AG08395 (cell line): ENCODE measurements at places on chromosomes 12 and 14.

GRCh38 chr12:69068448-69068847 is 135.5 kb upstream of the CPM start:
- peak; percentile 17 for DNase-seq

GRCh38 chr14:33642691-33643244 is 308.1 kb downstream of the EGLN3 start:
- DNase-seq = peak; percentile 19

DNA sequence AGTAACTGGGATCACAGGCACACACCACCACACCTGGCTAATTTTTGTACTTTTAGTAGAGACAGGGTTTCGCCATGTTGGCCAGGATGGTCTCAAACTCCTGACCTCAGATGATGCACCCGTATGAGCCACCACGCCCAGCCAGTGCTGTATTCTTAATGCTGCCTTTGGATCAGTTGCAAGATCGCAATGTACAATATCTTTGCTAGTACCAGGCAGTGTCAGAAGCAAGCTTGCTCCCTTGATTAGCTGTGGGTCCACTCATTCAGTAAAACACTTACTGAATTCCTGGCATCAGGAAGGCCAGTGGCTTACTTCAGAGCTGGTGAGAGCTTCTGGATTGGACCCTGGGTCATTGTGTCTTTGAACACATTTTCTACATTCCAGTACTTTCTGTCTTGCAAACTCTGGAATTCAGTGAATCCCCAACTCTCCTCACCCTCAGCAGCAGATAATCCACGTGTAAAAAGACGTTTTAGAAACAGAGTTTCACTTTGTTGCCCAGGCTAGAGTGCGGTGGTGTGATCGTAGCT is 1183.7 kb downstream of the AACS start:
- DNase-seq = no peak

GRCh38 chr14:30656190-30656632 is 34.1 kb downstream of the SCFD1 start:
- DNase-seq = peak; percentile 41

- DNase-seq = no peak
These were observed 28.6 kb downstream of the ABCB9 start for GRCh38 chr12:122937622-122938091.

DNA sequence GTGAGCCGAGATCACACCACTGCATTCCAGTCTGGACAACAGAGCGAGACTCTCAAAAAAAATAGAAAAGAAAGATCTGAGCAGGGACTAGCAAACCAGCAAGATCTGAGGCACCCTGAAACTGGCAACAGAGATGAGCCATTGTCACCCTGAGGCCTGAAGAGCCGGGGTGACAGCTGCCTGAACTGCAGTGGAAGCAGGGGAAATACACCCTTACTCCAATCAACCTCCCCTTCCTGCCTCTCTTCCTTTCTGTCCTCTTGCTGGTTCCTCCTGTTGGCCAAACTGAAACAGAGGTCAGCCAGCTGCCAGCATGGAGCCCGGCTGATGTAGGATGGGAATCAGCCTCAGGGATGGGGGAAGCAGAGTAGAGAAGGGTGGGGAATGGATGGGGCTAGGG is 192.0 kb downstream of the CHST11 start:
- DNase-seq = no peak

DNA sequence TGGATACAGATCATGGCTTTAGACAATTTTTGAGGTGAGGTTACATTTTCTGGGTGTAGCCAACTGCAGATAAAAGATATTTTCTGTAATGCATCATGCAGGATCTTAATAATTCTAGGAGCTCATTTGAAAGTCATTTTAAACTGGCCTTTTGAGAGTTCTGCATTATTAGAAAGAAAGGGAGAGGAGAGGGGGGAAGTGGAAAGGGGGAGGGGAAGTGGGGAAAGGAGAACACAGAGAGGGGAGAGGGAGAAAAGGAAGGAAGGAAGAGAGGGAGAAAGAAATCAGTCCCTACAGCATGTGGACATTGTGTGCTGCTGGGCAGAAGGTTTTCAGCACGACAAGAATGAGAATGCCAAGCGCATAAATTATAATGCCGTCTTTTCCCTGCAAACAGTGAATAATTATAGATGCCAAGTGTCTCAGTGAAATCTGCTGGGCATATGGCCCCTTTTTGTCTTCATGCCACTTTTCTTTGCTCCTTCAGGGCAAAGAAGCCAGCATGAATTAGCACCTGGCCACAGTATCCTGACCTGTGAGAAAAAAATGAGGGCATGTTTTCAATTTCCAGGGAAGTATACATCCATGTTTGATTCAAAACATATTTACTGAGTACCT is 22.7 kb upstream of the PPP2R5C start:
- DNase-seq = no peak

DNA sequence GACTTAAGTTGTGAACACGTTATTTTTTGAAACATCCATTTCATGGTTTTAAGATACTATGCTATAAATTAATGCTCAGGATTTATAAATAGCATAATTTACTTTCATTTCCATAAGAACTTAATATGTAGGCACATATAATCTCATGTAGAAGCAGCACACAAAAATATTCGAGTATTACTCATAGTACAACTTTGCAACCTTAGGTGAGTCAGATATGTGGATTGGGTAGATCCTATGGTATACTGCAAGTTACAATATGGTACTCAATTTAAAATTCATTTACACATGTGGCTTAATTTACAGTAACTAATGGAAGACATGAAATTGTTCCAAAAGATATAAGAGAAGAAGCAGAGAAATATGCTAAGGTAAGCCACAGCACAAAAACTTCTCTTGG is 26.0 kb downstream of the PSMA3 start:
- DNase-seq = no peak

GRCh38 chr12:104713444-104713843 is 244.6 kb downstream of the SLC41A2 start:
- DNase-seq = no peak

- no peak for DNase-seq
These were observed 21.8 kb upstream of the SPPL3 start for GRCh38 chr12:120925740-120926563.

GRCh38 chr12:72178871-72179270 is 93.3 kb upstream of the TRHDE start:
- no peak for DNase-seq

DNA sequence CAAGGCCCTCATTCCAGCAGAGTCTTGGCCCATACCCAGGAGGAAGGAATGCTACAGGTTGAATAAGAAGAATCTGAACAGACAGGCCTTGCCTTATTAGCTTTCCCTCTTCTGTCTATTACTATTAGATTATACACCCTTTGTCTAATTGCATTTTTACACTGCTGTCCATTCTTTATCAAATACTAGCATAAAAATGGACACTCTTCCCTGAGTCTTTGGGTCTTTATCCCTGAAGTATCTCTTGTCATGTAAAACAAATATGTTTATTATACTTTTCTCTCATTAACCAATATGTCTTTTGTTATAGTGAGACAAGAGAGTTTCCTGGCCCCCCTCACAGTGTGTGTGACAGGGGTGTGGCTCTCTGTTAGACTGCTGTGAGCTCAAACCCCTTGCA is 897.4 kb upstream of the SEL1L start:
- DNase-seq = no peak

DNA sequence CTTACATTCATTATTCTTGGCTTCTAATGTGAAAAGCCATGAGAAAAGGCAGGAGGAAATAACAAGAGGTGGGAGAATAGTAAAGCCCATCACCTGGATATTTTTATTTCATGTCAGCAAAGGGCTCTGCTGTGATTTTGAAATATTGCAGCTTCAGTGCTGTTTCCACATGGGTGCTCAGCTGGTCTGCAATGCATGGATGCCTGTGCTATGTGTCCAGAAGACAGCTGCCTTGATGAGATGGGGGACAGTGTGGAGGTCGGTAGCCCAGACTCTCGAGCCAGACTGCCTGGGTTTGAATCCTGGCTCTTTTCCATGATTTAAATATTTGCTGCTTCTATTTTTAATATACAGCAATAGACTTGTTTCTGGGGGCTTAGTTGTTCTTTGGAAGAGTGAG is 477.5 kb upstream of the GARIN6 start:
- no peak for DNase-seq

DNA sequence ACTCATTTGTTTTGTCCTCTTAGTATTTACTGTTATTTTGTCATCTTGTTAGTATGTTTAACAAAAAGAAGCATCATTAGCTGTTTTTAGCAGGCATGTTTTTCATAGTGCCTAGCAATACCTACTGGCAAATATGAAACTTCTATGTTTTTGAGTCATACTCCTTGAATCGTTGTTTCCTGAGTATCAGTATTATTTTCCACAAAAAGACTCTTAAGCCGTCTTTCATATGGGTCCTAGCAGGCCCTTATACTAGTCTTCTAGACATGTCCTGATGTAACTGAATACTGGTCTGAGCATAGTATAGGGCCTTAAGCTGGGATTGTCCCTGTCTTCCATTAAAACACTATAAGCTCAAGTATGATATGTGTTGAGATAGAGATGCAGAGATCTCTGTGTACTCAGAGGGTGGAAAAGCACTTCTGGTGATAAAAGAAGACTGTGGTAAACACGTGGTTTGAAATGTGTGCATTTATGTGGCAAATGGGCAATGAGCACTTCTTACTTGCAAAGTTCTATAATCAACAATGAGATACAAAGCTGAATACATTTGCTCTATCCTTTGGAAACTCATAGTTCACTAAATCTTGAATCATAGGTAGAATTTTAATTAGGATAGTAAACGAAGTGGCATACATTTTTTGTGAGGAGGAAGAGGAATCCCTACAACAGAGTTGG is 348.8 kb downstream of the PDZRN4 start:
- no peak for DNase-seq

DNA sequence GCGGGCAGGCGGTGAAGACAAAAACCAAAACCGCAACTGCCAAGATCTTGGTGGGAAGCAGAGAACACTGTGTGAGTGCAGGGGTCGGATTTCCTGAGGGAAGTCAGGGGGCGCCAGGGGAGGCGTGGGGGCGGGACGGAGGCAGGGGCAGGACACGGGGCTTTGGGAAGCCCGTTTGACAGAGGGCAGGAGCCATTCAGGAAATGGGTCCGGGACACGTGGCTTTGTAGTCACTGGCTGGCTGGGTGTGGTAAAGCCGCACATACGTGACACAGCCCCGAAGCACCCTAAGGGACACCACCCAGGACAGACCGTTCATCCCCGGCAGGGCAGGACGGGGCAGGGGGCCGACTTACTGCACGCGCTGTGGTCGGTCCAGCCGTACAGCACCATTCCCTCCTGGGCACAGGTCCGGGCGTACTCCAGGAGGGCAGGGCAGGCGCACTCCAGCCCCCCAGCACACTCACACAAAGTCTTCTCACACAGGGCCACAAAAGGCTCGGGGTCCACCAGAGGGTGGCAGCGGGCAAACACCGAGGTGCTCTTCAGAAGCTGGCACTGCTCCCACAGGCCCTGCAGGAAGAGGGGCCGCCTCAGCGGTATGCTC is 49.4 kb downstream of the VWF start:
- no peak for DNase-seq

DNA sequence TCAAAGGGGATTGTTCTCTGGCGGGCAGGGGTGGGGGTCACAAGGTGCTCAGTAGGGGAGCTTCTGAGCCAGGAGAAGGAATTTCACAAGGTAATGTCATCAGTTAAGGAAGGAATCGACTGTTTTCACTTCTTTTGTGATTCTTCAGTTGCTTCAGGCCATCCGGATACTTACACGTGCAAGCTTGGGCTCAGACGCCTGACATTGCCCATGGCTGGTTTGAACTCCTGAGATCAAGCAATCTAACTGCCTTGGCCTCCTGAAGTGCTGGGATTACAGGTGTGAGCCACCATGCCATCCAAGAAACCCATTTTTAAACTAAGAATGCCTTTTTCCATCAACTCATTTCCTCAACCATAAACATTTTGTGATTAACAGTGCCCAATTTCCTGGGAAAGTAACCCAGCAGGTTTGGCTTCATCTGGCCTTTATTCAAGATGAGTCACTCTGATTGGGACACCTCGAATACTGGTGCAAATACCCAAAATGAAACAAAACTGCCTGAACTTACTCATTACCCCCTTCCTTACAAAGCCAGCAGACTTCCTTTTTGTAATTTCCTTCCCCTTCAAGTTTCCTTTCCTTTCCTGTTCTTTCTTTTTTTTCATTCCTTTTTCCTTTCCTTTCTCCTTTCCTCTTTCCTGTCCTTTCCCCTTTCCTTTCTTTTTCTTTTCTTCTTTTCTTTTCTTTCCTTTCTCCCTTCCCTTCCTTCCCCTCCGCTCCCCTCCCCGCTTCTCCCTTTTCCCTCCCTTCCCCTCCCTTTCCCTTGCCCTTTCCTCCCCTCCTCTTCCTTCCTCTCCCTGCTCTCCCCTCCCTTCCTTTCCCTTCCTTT is 10.2 kb upstream of the RNASE10 start:
- peak; percentile 31 for DNase-seq

DNA sequence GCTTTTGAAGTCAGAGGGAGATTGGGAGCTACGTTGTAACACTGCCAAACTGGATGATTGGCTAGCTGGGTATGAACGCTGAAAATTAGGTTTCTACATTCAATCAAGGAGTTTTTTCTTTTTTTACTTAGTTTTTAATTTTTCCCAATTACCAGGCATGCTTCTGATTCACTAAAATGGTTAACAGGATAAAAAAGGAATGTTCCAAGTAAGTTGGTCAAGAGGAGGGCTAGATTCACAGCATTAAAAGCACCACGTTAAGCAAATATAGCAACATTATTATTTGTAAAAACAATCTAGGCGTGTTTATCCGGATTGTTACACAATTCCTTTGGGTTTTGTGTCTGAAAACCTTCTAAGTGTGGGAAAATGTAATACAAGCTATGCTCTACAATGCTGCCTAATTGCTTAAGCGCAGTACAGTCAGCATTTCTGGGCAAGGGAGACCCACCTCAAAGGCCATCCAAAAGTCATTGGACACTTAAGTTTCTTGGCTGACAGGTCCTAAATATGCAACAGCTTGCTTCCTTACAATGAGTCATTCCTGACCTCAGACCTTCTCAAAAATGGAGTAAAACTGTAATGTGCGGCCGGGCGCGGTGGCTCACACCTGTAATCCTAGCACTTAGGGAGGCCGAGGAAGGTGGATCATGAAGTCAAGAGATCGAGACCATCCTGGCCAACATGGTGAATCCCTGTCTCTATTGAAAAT is 1.2 kb downstream of the RPLP0 start:
- peak; percentile 56 for DNase-seq

DNA sequence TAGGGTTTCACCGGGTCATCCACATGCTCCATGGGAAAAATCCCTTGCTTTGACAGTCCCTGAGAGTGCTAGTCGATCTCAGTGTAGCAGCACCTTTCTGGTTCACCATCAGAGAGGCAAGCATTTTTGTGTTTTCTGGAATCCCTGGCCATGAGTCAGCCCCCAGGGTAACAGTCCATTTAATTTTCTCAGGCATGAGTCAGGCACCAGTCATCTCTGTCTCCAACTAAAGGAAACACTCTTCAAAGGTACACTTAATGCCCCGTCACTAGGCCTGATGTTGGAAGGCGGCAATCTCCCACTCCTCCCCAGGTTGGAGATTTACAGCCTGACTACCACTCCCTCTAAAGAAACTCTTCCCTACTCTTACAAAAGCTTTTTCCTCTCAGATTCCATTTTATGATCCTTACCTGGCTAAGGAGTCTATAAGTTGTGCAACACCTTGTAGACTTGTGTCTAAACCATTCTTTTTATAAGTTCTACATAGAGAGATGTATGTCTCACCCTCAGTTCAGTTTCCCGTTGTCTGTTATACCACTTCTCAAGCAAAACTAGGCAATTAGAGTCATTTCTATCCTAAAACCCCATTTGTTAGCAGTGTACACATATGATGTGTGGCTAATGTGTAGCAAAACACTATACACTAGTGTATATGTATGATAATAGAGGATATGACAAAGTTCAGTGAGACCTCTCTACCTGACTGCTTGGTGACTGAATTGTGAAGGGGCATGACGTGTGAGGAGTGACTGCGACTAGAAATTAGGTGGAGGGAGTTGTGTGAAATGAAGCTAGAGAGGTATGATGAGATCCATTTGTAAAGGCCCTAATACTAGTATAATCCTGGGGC is 24.6 kb downstream of the TMEM19 start:
- peak; percentile 88 for DNase-seq

GRCh38 chr14:37246427-37246829 is 48.7 kb downstream of the MIPOL1 start:
- DNase-seq = peak; percentile 38
